Stimulated activated CD8-positive, alpha-beta memory T cell treated with anti-CD3 and anti-CD28 coated beads, Interleukin-12 subunit alpha, Interleukin-12 subunit beta, amount 100 ng/mL, for 1 hour (primary cell): ENCODE measurements at places on chromosomes 11 and 22.
A peak's percentile ranks its signal among the peaks of the same experiment; 100 is the strongest.

- DNase-seq = no peak
Measured at GRCh38 chr22:25702571-25703167, 39.3 kb upstream of the MYO18B start.

GRCh38 chr11:119363851-119364590 lies 17.5 kb downstream of the USP2 start:
- DNase-seq = peak; percentile 22

DNA sequence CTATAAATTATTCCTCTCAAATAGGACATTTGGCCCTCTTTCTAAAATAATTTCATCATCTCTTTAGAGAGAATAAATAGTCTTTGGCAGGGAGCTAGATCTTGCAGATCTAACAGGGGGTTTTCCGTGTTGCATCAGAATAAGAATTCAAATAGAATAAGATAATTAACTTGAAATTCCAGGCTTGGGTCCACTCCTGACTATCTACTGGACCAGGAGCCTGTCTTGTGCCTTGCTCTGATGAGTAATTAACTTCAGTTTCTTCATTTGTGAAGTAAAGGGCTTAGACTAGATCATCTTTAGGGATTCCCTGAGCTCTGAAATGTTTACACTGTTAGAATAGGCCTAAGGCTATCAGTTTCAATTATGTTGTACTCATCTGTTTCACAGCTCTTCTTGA lies 23.5 kb upstream of the TMEM123 start:
- no peak for DNase-seq

DNA sequence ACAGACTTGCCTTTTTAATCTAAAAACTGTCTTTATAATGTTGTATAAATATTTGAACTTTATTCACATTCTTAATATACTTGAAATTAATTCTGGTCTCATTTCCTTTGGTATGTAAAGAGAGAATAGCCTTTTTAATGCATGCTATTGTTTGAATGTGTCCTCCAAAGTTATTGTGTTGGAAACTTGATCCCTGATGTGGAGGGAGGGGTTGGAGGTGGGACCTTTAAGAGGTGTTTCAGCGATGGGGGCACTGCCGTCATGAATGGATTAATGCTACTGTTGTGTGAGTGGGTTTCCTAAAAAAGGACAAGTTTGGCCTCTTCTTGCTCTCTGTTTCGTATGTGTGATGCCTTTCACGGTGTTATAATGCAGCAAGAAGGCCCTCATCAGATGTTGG lies 131.7 kb downstream of the DDX10 start:
- no peak for DNase-seq

DNA sequence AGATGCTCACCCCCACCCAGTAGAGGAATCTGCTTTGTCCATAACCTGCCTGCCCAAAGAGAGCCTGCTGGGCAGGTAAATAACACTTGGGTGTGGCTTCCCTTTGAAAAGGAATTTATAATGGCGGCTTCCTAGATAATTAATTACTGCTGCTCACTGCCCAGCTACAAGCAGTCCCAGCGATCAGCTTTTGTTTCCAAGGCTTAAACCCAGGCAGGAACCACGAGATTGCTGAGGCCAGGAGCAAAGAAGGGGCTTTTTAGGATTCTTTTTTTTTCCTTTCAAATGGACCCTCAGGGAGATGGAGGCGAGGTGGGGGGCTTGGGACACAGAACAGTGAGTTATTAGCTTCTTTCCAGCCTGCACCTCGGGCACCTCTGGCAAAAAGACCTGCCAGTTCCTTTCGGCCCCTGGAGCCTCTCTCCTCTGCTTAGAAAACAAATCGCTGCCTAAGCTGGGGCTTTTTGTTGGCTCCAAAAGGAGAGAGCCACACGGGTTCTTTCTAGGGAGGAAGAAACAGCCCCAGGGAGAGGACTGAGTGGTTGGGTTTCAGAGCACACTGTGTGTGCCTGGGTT lies 107.2 kb downstream of the TSPAN18 start:
- no peak for DNase-seq

GRCh38 chr22:36344106-36344827 lies 43.5 kb downstream of the MYH9 start:
- DNase-seq = no peak

- DNase-seq = no peak
Measured at GRCh38 chr11:8839306-8839956, 71.6 kb upstream of the AKIP1 start.

DNA sequence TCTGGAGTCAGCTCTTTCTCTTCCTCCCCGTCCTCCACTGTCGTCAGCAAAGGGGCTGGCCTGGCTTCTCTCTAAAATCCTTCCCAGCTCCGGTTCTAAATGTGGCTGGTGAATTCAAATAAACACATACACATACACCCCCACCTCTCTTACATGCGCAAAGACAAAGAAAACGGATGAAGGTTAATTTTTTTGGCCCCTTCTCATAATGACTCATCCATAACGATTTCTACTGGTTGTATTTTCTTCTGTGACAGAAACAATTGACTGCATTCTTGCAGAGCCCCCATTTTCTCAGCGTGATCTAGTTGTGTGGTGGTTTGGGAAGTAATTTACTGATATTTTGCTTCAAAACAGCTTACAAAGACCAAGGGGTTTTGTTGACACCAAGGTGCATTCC lies 130.0 kb upstream of the NTM start:
- DNase-seq = no peak

- DNase-seq = no peak
Measured at GRCh38 chr11:35487532-35488078, 37.8 kb downstream of the PAMR1 start.

- no peak for DNase-seq
Measured at GRCh38 chr11:12086271-12087074, 23.9 kb upstream of the MICAL2 start.

GRCh38 chr11:57134284-57134683 lies 47.5 kb upstream of the LRRC55 start:
- no peak for DNase-seq

GRCh38 chr22:41971431-41971830 lies 2.2 kb downstream of the SEPTIN3 start:
- DNase-seq = no peak

DNA sequence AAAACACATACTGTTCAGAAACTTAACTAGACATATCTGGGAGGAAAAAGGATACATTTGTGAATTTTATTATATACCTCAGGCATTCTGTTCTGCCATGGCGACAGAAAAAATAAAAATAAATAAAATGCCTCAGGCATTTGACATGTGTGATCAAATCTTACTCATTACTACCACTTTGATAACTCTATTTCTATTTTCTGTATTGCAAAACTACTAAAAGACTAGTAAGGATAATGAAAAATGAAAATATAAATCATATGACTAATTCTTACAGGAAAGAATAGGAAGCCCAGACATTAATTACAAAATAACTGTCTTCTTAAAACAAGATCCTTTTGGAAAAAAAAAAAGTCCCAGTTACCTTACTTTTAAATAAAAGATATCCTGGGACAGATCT lies 5.3 kb downstream of the PICALM start:
- no peak for DNase-seq

GRCh38 chr11:114562166-114562916 lies 2.7 kb upstream of the NXPE1 start:
- DNase-seq = no peak

DNA sequence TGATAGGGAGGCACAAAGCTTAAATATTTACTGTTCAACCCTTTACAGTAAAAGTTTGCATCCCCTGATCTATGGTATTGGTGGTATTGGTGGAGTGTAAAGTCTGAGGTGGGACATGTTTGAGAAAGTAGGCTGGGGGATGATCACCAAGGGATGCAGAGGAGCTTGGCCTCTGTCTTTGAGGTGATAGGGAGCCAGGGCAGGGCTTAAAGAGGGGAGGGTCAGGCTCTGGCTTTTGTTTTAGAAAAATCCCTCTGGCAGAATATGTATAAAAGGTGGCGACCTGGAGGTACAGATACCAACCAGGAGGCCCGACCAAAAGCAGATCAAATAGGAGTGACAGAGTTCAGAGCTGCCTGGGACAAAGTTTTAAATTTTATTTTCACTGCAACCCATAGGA lies 59.0 kb downstream of the SWAP70 start:
- no peak for DNase-seq

- no peak for DNase-seq
Measured at GRCh38 chr22:21041937-21042336, 3.8 kb upstream of the LRRC74B start.

GRCh38 chr11:79809487-79809886 lies 368.7 kb upstream of the TENM4 start:
- DNase-seq = no peak

DNA sequence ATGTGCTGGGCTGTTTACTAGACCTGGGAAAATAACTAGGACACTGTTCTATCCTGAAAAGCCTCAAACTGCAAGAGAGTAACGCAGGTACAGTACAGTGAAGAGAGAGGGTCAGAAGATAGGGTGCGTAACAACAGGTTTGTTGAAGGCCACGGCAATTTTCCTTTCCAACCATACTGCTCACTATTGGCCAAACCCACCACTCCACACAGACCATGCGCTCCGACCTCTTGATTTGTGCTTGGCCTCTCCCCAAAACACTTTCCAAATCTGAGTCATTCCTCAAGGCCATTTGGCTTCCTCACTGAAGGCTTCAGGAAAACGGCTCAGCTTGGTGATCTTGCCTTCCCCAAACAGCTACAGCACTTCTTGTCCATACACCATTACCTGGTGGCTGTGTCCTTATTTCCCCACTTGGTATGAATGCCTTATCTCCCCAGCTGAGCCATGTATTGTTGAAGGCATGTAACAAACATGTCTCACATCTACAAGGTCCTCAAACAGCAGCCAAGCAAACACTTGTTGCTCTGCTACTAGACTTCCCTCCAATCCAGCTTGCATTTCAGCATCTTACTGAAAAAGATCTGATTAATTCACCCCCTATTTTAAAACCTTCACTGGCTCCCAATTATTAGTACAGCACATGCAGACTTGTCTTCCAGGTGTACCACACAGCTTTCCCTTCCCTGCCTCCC lies 40.9 kb downstream of the TCF20 start:
- no peak for DNase-seq

DNA sequence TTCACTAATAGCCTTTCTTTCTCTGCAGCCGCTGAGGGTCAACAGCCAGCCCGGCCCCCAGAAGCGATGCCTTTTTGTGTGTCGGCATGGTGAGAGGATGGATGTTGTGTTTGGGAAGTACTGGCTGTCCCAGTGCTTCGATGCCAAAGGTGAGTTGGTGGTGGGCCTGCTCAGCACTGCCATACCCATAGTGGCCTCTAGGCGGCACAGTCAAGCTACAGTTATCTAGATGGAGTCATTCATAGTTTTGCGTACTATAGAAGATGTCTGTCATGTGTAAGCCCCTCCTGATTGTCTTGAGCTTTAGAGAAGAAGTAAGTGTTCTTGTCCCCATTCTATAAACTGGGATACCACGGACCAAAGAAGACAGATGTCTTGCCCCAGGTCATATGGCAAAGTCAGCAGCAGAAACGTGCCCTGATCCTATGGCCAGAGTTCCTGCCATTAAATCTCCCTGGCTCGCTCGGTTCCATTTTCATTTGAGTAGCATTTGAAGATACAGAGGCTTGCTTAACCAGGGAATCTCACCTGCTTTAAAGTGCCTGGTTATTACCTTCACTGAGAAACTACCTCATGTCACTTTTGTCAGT lies 42.1 kb upstream of the CRTAM start:
- DNase-seq = peak; percentile 60

DNA sequence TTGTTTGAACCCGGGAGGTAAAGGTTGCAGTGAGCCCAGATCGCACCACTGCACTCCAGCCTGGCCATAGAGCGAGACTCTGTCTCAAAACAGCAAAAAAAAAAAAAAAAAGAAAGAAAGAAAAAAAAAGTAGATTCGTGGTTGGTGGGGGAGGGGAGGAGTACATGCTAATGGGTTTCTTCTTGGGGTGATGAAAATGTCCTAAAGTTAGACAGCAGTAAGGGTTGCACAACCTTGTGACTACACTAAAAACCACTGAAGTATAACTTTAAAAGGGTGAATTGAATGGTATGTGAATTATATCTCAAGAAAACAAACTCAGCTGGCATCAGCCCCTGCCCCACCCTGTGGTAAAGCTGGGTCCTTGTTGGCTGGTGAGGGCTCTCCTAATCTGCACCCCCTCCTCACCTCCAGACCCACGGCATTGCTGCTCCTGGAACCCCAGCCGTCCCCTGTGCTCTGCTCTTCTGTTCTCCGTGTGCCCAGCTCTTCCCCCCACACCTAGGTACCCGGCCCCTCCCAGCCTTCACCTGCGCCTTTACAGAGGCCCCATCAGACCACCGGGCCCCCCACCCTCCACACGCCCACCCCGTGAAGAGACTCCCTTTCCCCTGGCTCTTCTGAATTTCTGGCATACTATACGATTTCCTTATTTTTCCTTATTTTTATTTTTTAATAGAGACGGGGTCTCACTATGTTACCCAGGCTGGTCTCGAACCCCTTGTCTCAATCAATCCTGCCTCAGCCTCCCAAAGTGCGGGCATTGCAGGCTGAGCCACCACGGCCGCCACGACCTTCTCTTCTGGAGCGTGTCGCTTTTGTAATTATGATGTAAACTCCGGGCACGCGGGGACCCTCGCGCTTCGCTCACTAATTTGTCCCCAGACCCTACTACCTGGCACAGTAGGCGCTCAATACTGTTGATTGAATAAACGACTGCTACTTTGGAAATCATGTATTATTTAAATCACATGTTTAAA lies 924 bp upstream of the FADD start:
- DNase-seq = no peak

- no peak for DNase-seq
Measured at GRCh38 chr11:86577644-86578636, 94.5 kb downstream of the ME3 start.

DNA sequence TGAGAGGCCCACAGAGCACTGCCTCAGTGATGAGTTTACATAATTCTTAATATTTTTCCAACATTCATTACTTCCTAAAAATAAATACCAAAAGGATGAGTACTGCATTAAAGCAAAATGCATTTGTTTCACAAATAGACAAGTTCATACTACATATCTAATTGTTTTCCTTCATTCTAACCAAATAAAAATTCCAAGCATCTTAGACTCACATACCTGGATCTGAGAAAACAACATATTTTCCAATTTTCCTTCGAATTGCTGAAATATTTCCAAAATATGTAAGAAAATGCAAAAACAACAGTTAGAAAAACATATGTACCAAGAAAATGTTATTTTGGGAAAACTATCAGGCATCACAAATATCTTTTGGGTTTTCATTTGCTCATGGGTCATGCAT lies 127.9 kb upstream of the CEP126 start:
- no peak for DNase-seq

DNA sequence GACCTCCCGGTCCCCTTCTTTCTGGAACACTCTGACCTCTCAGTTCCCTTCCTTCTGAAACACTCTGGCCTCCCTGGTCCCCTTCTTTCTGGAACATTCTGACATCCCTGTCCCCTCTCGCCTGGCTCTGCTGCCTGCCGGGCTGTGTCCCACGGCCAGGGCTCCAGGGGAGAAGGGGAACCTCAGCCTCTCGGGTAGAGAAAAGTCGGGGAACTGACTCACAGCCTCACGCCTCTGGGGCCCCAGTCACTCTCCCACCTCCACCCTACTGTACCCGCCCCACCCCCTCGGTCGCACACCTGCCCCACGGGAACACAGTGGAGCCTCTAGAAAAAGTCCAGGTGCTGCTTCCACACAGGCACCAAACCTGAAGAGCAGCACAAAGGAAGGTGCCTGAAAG lies 93.3 kb downstream of the BRD1 start:
- no peak for DNase-seq

GRCh38 chr11:43579171-43579918 lies 101.2 kb upstream of the HSD17B12 start:
- no peak for DNase-seq

GRCh38 chr11:75344186-75344585 lies 7.3 kb downstream of the ARRB1 start:
- DNase-seq = no peak
